ENCODE measurements at places on chromosomes 2 and 18. TPM values are rescaled to one million over a fixed set of nuclear protein-coding genes. Genes with fewer than 3 reads are reported as not detected.

GRCh38 chr2:88596141-88596830 is 31.0 kb downstream of the EIF2AK3 start:
- no peak overlapping the region for H3K4me3 ChIP-seq
- H3K27me3 ChIP-seq: no peaks in the 10 kb centered on the region

GRCh38 chr2:185375731-185376130 is 362.9 kb upstream of the FSIP2 start:
- peaks cover 2% of the 10 kb centered on the region for H3K27me3 ChIP-seq
- H3K4me3 ChIP-seq: no peak overlapping the region
- no peaks in the 10 kb centered on the region for H3K36me3 ChIP-seq
- no peaks in the 10 kb centered on the region for H3K4me1 ChIP-seq
- DNase-seq: no peak

GRCh38 chr2:58508006-58508405 is 266.9 kb upstream of the FANCL start:
- H3K4me1 ChIP-seq: no peaks in the 10 kb centered on the region
- no peak for DNase-seq
- no peaks in the 10 kb centered on the region for H3K36me3 ChIP-seq
- no peak overlapping the region for H3K27ac ChIP-seq

- peaks cover 38% of the 10 kb centered on the region for H3K27me3 ChIP-seq
- no peaks in the 10 kb centered on the region for H3K36me3 ChIP-seq
- no peak overlapping the region for H3K27ac ChIP-seq
- H3K4me1 ChIP-seq: peaks cover 2% of the 10 kb centered on the region
These were observed 168.2 kb downstream of the FAM210A start for GRCh38 chr18:13558124-13558523.

Gene COBLL1
- total RNA-seq: 8.9 TPM

Gene PTPRN
- total RNA-seq: 0.24 TPM

Gene LCT
- total RNA-seq: not detected
